ENCODE measurements at places on chromosomes 1 and 21.

DNA sequence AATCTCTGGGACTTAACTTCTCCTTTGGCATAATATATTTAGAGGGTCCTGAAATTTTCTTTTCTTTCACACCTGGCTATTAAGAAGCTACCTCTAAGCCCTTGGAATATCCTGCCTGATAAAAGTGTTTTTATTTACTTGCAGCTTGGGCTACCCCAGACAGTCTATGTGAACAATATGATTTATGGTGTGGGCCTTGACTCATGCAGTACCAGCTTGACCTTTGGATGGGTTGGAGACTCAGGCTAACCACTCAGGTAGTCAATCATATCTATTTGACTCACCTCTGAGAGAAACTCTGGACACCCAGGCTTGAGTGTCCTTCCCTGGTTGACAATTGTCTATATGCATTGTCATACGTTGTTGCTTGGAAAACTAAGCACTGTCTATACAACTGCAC is 13.4 kb upstream of the PGBD2 start:
- no peak for DNase-seq

DNA sequence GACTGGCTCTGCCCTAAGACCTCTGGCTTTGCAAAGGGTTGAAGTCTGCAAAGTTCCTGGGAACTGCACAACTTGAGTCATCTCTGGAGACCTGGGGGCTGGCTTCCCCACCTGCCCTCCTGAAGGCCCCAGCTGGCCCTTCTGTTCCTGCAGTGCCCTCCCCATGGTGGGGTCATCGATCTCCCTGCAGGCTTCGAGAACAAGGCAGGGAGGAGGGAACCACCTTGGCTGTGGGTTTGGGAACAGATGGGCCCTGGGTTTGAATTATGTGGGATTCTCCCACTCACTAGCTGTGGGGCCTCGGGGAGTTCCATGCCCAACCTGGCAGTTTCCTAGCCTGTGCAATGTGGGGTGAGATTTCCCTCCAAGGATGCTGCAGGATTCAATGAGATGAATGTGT is 310.2 kb downstream of the PTPRU start:
- no peak for DNase-seq

DNA sequence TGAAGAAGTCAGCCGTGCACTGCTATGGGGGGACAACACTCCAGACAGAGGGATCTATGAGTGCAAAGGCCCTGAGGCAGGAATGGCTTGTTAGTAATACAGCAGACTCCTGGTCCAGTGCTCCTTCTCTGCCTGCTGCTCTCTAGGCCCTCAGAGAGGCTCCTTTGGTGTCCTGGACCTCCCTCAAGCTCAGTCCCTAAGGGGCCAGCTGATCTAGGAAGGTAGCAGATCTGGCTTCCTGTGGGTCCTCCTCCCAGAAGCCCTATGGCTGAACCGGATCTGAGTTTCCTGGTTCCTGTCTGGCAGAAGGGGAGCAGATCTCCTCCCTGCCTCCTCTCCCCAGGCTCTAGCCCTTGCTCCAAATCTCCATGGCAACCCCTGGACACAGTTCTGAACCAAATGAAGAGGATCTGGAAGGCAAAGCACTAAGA is at the start of gene LDLRAD2:
Gene LDLRAD2 (plus strand): TSS at position 391 of the 431 bp plus-strand sequence. CDS start 187 bp downstream, outside the sequence.
- no peak for DNase-seq

DNA sequence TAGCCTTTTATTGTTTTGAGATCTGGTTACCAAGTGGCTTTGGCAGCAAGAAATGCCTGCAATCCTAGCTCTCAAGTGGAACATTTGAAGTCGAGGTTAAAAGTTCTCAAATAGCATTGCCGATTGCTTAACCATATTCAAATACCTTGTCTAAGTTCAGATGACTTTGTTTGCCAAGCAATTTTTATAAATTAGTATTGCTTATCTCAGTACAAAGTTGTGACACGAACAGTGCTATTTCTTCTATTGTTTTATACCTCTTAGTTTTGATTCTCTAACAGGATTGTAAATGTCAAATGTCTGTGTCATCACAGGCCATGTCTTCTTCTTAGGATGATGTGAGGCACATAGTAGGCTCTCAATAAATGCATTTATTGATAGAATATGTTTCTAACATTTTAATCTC is 633.3 kb downstream of the PTPRC start:
- DNase-seq, result no peak

DNA sequence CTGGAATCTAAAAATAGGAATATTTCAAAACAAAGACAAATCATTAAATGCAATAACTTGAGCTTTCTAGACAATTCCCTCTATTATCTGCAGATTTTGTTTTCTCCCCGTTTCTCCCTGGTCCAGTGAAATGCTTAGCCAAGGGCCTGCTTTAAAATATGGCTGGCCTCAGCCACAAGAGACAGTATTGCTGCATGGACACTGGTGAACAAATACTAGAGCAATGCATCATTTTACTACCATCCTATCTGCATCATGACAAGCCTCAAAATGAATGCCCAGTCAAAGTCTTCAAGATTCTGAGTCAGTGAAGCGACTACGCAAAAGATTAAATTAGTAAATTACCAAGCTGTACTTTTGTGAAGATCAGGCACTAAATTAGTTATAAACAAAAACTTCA is 80.5 kb downstream of the ENAH start:
- DNase-seq, result no peak

- no peak for DNase-seq
Observed at GRCh38 chr1:53582211-53583020, 123.2 kb downstream of the DMRTB1 start.

- no peak for DNase-seq
Observed at GRCh38 chr21:41953831-41954653, at the start of gene C2CD2. Gene C2CD2, minus strand, starts transcription at chr21:41954018. Its CDS starts 370 bp downstream, at chr21:41953648.

- DNase-seq, result no peak
Observed at GRCh38 chr21:39634507-39634906, 21.8 kb downstream of the B3GALT5 start.

GRCh38 chr1:192603218-192603787 is 27.7 kb downstream of the RGS1 start:
- no peak for DNase-seq

GRCh38 chr1:15412843-15413242 is 3.2 kb downstream of the EFHD2 start:
- DNase-seq, result no peak

DNA sequence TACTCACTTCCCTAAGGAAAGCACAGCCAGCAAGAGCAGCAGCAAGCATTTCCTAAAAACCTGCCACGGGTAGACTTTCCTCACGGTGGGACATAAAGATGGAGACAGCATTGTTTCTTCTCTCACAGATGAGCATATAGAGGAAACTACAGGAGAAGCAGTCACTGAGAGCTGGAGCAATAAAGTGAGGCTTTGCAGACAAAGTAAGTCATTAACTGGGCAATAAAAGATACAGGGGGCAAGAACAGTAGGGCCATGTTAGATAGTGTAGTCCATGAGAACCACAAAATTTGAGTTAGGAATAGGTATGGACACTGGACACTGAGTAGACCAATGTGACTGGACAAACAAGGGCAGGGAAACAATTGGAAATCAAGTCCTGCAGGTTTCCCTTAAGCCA is 240.1 kb upstream of the NFIA start:
- DNase-seq, result no peak

DNA sequence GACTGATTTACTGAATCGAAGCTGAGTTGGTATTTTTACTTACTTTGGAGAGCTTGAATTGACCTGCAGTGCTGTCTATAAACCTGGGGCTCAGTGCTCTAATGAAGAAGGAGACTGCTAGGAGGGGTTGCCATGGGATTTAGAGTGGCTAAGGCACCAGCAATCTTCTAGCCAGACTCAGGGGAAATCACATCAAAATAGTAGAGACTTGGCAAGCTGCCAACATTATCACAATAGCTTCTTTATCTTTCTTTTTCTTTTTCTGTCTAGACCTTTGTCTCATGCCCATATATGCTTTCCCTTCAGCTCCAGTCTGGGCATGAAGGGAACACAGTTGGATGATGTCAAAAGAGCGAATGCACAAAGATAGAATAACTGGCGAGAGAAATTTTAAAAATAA is 301.1 kb upstream of the DPYD start:
- no peak for DNase-seq

- no peak for DNase-seq
Observed at GRCh38 chr21:44820851-44821250, 3.0 kb upstream of the SUMO3 start.

GRCh38 chr1:113928187-113928930 is 765 bp upstream of the HIPK1 start:
- DNase-seq, result no peak

GRCh38 chr1:97870589-97870988 is 50.2 kb downstream of the DPYD start:
- DNase-seq, result no peak

Measured in stimulated activated CD8-positive, alpha-beta memory T cell treated with anti-CD3 and anti-CD28 coated beads, Interleukin-15, amount 100 ng/mL, for 1 hour (primary cell).